ENCODE measurements at places on chromosomes 12 and 14.

DNA sequence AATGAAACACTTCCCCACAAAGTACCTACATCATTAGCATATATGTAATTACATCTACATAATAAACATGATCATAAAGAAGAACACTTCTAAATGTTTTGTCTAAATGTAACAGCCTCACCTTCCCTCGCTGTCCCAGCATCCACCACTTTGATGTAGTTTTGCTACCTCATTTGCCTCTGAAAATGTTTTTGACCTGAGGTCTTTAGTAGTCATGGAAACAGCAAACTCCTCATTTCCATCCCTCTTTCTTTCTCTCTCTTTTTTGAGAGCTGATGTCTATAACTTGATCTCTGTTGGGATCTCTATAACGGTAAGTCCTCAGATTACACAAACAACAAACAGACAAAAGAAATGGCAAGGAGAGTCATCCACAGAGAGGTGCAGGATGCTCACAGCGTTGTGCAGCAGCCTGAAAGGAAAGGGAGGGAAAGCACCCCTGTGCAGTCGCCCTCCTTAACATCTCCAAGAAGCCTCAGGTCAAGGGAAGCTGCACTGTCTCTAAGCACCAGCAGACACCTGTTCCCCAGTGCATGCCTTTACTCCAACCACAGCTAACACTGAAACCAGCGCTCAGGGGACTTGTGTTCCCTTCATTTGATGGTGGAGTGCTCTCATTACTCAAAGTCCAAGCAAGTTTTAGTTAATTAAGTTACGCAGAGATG is 268.7 kb downstream of the TMEM132D start:
- no peak for DNase-seq

DNA sequence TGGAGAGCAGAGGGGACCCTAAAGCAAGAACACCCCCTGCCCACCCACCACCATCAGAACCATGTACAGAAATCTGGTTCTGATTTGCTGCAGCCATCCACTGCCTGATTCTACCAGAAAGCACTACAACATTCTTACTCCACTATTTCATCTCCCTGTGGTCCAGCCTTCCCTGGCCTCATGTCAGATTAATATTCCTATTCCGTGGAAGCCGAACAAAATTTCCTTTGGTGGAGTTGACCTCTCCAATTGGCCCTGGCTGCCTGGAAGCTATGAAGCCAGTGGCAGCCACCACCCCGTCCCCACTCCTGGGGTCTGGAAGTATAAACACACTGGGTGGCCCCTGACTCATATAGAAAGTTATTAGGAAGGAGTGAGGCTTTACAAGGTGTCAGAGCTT is 60.2 kb downstream of the ANO2 start:
- DNase-seq, result no peak

DNA sequence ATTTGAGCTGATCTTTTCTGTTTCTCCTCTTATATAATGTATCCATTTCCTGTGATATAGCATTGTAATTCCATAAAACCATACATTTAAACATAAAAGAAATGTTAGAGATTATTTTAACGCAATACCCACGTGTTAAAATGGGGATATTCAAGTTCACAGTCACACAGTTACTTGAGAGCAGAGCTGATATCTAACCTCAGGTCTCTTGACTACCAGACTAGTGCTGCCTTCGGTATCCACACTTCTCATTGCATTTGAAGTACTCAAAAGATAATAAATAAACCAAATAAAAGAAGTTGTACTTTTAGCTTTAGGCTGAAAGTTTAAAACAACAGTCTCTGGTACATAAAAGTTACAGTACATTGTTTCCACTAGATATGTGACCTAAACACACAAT is 2.9 kb downstream of the CLECL1 start:
- DNase-seq, result no peak

- no peak for DNase-seq
These were observed 111.3 kb upstream of the FKBP4 start for GRCh38 chr12:2683283-2684025.

GRCh38 chr14:56487090-56487667 is 92.4 kb upstream of the TMEM260 start:
- no peak for DNase-seq

DNA sequence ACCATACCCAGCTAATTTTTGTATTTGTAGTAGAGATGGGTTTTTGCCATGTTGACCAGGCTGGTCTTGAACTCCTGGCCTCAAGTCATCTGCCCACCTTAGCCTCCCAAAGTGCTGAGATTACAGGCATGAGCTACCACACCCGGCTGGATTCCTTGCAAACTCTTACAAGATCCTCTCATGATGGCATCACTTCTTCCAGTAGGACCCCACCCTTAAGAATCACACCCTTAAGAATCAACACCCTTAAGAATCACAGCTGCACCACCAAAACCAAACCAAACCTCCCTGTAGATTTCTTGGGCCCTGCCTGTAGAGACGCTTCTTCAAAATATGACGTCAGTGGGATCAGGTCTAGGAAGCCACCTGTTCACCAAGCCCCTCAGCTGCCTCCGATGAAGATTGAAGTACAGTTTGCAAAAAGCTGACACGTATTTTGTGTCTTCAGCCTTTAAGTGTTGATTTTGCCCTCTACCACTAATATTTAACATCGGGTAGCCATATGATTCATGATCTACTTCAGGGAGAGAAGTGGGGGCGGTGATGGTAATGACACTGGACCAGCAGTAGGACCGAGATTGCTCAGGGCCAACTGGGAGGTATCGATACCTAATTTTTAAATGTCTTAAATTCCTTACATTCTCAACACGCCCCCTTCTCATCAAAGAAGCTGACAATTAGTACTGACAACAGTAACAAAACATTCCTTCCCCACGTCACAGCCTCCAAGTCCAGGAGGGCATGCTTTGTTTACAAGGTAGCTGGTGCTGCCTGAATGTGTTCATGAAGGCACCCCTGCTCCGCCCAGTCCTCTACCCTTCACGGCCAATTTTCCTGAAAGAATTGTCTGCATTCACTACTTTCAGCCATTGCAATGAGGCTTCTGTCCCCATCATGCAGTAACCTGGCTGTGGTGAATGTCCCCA is 57.2 kb downstream of the ESRRB start:
- DNase-seq, result no peak

DNA sequence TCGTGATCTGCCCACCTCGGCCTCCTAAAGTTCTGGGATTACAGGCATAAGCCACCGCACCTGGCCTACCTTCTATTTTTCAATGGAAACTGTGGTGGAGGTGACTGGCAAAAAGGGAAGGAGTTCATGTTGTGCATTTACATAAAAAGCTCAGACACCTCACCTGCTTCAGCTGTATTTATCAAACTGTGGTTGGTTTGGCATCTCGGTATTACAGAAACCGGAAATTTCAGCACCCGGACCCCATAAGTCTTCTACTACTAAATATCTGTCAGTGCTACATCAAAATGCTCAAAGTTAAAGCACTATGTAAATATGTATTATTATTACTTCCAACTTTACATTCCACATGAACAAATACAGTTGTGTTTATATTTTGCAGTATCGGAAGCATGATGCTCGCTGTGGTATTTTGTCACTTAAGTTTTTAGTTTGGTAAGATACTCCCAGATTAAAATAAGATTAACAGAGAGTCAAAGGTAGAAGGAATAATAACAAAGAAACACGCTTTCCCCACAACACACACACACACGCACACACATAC is 95.4 kb downstream of the ITPR2 start:
- no peak for DNase-seq

- no peak for DNase-seq
These were observed 22.8 kb upstream of the VCPKMT start for GRCh38 chr14:50139192-50139591.

GRCh38 chr12:92132288-92132687 is 13.4 kb downstream of the BTG1 start:
- DNase-seq, result no peak

- DNase-seq, result no peak
These were observed 17.6 kb upstream of the FAM177A1 start for GRCh38 chr14:35028435-35028834.

- DNase-seq, result no peak
These were observed 8.5 kb downstream of the MAPKAPK5 start for GRCh38 chr12:111850526-111850925.

GRCh38 chr12:68157380-68157779 is 2.2 kb downstream of the IFNG start:
- DNase-seq, result no peak

GRCh38 chr12:68568922-68569569 is 41.7 kb upstream of the RAP1B start:
- DNase-seq, result no peak

DNA sequence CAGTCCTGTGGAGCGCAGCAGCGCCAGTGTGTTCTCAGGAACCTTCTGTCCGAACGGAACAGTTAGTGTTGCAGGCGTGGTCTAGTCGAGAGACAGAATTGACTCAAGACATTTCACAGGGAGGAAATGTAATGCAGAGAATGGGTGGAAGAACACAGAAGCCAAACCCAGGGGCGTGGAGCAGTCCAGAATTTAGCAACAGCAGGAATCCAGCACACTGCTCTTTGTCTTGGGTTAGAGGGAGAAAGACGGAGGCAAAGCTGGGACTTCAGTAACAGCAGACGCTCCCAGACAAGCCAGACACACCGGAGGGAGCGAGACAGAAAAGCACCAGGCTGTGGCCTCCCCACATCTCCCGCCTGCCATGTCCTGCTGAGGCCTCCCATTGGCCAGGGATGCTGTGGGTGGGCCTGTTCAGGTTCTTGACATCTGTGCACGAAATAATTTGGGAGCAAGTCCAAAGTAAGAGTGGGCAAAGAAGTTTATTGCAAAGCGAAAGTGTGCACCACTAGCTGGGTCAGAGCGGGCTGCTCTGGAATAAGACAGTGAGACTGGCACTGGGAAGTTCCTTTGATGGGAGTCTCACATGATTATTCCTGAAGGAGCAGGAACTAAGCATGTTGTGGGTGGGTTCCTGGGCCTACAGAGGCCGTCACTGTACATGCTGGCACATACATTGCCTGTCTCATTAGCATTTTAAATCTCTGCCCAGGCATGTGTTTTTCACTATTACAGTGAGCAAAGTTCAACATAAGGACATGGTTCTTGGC is 339.3 kb upstream of the SFSWAP start:
- DNase-seq, result no peak

DNA sequence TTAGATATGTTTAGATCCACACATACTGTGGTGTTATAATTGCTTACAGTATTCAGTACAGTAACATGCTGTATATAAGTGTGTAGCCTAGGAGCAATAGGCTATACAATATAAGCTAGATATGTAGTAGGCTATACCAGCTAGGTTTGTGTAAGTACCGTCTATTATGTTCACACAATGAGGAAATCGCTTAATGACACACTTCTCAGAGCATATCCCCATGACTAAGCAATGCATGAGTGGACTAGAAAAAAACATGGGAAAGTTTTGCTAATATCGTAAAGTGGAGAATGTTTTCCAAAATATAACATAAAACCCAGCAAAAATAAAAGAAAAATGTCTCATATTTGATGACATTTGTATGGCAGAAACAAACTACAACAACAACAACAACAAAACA is 27.3 kb downstream of the AKAP3 start:
- DNase-seq, result no peak

DNA sequence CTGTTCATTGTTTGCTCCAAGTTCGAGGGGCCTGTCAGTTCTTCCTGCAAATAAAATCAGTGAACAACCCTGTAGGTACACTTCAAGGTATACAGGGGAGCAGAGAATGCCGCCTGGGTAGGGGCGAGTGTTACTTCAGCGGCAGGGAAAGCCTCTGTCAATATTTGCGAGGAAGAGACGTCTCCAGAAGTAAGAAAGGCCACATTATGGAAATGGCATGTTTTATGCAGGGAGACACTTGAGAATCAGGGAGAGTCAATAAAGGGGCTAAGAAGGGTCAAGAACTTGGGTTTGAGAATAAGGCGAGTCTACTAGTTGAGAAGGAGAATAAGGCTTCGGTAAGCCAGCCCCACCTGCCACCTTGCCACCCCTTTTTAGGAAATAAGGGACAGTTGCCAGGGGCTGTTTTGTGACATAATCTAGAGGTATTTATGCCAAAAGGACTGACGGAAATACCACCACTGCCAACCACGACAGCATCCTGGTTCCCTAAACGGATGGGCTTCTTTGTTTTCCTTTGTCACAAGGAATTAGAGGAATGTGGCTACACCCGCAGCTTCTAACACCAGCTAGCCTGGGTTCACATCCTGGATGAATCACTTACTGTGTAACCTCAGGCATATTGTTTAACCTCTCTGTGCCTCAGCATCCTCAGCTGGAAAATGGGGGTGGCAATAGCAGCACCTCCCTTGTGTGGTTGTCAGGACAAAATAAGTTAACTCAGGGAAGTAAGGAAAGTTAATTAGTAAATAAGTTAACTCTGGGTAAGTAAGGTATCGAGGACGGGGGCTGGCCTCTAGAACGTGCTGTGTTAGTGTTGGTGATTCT is 67.7 kb downstream of the EID3 start:
- no peak for DNase-seq

GRCh38 chr12:52969828-52970569 is 21.1 kb downstream of the KRT18 start:
- no peak for DNase-seq

- DNase-seq, result no peak
These were observed 212.5 kb downstream of the CHST11 start for GRCh38 chr12:104669089-104669721.

DNA sequence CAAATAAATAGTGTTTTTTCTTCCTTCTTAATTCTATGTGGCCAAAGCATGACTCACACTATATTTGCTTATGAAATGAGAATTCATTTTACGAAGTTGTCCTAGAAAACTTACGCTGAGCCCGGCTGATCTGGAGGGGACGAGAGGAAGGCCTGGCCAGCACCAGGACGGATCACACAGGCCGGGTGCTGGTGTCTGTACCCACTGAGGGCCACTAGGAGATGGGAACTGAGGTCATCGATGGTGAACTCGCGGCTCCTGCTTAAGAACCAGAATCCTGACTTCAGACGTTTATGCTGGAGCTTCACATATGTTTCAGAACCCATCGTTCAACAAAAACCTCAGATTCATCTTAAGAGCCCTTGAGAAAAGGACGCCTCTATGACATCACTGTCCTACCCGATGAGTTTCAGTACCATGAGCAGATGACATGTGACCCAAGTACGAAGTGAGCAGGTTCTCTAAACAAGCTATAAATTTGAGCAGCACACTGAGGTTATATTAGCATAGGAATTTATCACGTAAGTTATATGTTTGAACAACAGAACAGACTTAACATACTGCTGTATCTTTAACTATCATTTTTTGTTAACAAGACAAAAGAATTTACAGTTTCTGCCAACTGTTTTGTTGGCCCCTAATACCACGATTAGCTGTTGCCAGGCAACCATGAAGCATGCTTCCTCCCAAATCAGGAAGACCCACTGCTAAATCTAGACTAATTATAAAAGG is 111.9 kb downstream of the FOXN3 start:
- DNase-seq, result no peak

DNA sequence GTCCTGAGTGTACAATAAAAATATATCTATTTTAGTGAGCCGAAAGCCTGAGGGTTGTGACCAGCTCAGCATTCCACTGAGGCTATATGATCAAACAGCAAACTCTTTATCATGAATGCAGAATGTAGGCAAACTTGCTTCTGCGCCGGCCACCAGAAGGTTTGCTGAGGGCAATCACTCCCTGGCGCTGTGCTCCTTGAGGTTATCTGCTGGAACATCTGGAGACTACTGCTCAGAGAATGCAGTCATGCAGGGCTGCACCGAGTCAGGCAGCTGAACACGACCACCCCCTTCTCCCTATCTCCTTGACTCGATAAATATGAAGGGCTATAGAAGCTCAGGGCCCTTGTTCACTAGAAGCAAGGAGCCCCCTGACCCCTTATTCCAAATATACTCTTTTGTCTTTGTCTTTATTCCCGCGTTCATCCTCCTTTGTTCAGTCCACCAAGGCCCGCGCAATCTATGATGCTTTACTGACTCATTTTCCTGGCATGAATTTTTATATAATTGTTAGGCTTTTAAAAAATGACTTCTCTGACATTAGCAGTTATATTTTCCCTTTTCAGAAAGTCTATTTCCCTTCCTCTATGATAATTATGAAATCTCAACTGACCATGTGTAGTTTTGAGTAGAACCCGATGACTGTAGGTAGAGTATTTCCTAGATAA is 1089.3 kb downstream of the SLC16A7 start:
- no peak for DNase-seq

All from activated CD8-positive, alpha-beta memory T cell treated with anti-CD3 and anti-CD28 coated beads for 4 hours (primary cell).